ENCODE measurements at places on chromosomes 6 and 20. TPM values are rescaled to one million over a fixed set of nuclear protein-coding genes. Genes with fewer than 3 reads are reported as not detected.

Gene CALHM5
- polyA plus RNA-seq, result 2.4 TPM

Gene PKIB
- polyA plus RNA-seq, result 2.3 TPM

DNA sequence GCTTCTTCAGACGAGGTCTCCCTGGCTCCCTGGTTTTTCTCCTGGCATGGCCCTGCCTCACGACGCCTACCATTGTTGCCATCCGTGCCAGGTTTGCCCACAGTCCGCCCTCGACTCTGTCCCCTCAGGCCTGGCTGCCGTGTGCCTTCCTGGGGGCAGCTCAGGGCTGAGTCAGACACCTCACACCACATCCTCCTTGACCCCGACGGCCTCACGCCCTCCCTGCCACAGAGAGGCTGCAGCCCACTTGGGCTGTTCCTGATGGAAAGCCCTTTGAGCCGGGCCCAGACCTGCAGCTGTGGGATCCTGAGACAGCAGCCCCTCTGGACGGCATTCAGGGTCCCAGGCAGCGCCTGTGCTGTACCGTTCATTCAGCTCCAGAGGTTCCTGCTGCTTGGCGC, 108.3 kb downstream of the PSMB1 start:
- DNase-seq, result no peak

Gene RAD21L1
- not detected for polyA plus RNA-seq

DNA sequence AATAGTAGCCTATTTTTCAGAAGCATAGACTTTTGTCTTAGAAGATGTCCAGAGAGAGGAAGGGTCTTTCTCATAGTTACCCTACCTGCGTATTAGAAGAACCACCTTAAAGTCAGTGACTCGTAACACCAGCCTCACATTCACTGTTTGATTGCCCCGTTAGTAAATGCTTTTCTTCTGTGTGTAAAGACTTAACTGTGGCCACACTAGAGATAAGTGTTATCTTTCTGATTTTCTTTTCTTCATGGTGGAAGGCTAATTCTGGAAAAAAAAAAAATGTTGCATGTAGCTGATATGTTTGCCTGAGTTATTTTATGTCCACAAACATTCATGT, 83.9 kb downstream of the SAMD3 start:
- DNase-seq, result no peak

Gene FOXF2
- 0.14 TPM for polyA plus RNA-seq

DNA sequence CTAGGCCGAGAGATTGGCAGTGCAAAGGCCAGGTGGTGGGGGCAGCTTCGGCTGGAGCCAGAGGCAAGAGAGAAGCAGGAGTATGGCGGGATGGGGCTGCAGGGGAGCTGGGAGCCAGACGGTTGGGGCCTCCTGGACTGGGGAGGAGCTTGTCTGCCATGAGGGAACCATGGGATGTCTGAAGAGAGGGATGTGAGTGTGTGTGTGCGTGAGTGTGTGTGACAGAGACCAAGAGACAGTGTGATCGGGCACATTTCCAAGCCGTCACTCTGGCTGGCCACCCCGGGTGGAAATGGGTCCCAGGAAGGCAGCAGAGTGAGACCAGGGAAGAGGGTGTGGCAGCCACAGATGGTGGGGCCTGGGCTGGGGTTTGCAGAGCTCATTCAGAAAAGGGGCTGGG, 13.8 kb downstream of the PHACTR3 start:
- DNase-seq, result no peak

Gene CST11
- polyA plus RNA-seq, result not detected

- DNase-seq, result no peak
Observed at GRCh38 chr20:25408170-25408547, 686 bp downstream of the GINS1 start.

Gene TSBP1
- 0.20 TPM for polyA plus RNA-seq

Gene TMEM151B
- polyA plus RNA-seq, result 0.59 TPM

Gene SMLR1
- 3.3 TPM for polyA plus RNA-seq
